Cardiac fibroblast (primary cell): ENCODE measurements at places on chromosomes 13 and 19.
A peak's percentile ranks its signal among the peaks of the same experiment; 100 is the strongest.

- no peak for DNase-seq
Observed at GRCh38 chr13:28967029-28967915, 147.1 kb downstream of the MTUS2 start.

DNA sequence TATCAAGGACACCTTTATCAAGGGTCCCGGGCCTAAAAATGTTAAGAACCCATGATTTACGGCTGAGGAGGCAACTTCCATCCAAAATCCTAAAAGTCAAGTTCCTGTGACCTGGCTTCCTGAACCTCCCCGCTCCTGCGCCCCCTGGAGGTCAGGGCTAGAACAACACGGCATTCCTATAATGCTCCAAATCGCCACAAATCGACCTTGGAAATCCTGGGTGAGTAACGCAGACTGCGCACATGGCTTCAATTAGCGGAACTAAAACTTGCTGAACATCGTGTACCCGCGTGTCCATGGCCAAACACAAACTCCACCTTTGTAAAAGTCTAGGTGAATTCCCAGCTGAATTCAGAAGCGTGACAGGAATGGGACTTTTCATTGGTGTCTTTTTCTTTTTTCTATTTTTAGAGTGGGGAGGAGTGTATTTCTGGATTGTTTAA is 4.3 kb upstream of the C5AR1 start:
- peak; percentile 79 for DNase-seq

- DNase-seq: peak; percentile 20
Observed at GRCh38 chr19:43469160-43469480, 3.7 kb upstream of the LYPD3 start.

DNA sequence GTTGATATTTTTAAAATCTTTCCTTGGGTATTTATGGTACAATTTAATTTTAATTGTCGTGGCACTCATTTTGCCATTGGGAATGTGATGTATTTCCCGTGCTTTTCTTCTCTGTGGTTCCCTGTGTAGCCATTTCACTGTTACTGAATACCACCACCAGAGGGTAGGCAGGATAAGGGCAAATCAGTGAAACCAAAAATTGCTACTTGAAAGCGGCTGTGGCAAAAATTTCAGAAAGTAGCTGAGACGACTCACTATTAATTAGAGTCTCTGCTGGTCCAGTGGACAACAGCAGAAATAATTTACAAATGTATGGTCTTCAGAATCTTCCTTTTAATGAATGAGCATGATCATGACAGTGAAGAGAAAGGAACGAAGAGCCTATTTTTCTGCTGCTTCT is 34.4 kb upstream of the MIR17HG start:
- peak; percentile 30 for DNase-seq

DNA sequence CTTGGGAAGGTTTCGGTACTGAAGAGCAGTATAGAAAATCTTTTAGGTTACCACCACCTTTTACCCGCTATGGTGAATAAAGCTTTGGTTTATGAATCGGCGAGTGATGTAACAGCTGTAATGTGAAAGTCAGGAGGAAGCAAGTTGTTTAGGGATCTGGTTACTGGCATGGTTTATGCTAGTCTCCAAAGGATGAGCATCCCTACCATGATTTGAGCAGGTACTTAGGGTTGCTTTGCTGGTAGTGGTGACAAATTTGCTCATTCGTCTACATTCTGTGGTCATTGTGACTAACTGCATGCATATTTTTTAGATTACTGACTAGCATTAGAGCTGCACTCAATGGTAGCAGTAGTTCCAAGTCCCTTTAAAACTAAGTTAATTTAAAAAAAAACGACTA is 104.1 kb downstream of the FRY start:
- peak; percentile 63 for DNase-seq

GRCh38 chr19:12075538-12076139 is 11.1 kb downstream of the ZNF844 start:
- no peak for DNase-seq

- DNase-seq: no peak
Observed at GRCh38 chr19:42095814-42096230, 19.9 kb downstream of the ZNF574 start.

DNA sequence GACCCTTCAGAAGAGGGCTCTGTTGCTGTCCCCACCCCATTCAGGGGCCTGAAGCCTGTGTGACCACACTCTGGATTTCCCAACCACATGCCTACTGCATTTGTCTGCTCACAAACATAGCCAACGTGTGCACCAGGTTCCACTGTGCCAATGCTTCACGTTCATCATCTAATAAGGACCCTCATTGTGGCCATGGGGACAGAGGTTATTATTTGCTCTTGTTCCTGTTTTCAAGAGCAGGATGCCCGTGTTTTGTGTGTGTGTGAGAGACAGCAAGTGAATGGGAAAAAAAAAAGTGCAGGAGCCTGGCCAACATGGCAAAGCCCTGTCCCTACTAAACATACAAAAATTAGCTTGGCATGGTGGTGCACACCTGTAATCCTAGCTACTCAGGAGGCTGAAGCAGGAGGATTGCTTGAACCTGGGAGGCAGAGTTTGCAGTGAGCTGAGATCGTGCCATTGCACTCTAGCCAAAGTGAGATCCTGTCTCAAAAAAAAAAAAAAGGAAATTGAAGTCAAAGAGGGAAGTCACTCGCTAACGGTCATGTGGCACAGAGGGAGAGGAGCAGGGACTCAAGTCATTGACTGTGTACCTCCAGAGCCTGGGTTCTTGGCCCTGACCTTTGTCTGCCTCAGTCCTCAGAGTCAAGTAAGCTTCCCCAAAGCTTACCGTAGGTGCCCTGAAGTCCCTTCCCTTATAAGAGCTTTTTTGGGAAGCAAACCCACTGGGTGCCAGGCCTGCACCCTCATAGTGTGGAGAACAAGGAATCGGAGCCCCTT is 6.9 kb downstream of the B3GNT8 start:
- DNase-seq: no peak

DNA sequence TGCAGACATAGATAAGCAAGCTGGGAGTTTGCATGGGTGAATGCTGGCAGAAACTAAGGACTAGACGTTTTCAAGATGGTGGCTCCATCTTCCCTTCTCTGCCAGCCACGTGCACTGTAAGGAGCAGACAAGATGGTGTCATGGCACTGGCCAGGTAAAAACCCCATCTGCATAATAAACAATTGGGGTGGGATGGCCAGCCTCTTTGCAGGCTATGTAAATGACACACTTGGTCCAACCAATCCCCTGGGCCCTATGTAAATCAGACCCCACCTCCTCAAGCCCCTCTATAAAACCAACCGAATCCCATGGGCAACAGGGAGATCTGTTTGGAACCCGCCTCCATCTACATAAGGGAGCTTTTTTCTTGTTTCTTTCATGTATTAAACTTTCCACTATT is 2.4 kb upstream of the OR7A5 start:
- no peak for DNase-seq

DNA sequence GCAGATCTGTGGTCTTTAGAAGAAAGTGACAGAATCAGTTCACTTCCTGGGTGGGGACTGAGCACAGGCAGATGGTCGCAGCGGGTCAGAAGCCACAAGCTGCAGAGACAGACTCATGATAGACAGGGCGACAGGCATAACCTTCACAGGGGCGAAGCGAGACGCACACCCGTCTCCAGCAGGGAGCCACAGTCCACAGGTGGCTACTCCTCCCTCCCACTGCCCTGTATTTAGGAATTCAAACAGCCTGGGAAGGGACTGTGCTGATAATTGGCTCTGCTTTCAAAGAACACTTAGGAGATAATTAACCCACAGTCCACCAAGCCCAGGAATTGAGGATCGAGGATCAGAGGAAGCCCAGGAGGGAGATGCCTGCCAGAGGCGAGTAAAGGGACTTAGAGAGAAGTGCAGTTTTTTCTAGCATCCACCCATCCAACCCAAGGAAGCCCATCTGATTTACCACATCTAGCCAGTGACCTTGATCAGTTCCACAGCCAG is 23.2 kb downstream of the RFX2 start:
- DNase-seq: no peak

DNA sequence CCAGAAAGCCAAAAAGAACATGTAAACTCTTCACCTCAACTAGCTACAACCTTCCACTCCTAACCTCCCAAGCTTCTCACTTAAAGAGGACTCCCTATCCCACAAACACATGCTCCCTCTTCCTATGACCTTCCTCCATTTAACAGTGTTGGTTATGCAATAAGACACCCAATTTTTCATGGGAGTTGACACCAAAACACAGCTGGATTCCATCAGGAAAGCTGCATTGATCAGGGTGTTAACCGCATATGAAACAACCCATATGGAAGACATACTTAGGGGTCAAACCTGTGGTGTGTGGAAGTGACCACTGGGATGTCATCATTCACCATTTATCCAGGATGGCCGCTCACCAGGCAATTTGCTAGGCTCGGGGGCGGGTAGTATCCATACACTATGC is 21.9 kb downstream of the ZNF473 start:
- no peak for DNase-seq

DNA sequence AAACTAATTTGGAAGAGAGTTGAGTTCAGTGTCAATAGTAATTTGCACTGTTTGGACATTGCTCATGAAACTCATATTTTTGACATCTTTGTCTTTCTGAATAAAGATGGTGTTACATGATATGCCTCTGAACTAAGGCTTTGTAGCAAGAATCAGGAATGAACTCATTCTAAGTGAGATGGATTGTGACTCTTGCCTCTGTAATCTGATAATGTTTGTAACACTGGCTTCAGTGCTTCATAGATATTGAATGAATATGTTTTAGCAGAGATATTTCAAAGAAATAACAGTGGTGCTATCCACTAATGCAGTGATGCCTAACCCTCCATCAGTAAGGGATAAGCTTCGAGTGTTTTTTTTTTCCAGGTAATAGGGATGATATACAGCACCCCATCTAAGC is 32.9 kb downstream of the TEX26 start:
- no peak for DNase-seq

GRCh38 chr13:79530270-79530669 is 49.3 kb downstream of the NDFIP2 start:
- no peak for DNase-seq

- DNase-seq: no peak
Observed at GRCh38 chr13:31038834-31039552, 106.5 kb downstream of the TEX26 start.

GRCh38 chr13:25973085-25973484 is 78.7 kb downstream of the SHISA2 start:
- DNase-seq: no peak

GRCh38 chr13:30792285-30793000 is 57.1 kb downstream of the ALOX5AP start:
- peak; percentile 92 for DNase-seq

GRCh38 chr13:114095486-114095885 is 36.9 kb downstream of the RASA3 start:
- no peak for DNase-seq

- no peak for DNase-seq
Observed at GRCh38 chr13:72911981-72912380, 130.0 kb downstream of the PIBF1 start.

DNA sequence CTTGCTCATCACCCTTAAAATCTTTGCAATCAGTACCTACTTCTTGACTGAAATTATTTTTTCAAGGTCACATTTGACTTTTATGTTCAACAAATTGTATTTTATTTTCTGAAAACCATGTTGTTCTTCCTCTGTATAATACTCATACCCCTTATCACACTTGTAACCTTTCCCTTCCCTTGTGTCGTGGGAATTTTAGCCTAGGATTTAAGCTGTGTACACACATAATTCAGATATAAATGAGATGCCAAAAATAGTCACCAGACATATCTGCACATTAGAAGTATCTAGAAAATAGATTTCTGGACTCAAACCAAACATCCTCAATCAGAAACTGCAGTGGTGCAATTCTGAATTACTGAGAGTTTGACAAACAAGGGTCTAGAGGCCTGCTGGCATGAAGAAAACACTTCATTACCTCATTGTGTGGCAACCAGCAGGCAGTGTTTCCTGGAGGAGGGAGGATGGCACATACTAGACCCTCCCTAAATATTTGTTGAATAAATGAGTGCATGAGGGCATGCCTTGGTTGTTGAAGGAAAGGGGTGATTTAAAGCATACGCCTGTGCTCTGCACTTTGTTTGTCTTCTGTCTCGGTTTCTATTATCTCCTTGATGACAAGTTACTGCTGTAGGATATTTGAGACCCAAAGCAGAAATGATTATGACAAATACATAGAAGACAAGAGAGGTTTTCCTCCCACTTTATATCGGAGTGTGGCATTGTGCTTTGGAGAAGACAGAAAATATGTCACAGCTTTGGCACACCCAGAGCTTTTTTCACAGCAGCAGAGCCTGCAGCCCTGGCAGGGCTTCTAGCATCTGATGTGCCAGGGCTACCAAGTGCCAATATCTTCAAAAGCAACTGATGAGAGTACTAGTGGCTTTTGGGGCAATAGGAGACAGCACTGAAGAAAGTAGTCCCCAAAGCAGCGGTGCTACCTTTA is 881.1 kb downstream of the PCDH9 start:
- peak; percentile 73 for DNase-seq

- DNase-seq: no peak
Observed at GRCh38 chr13:43326100-43326499, 302.7 kb downstream of the DNAJC15 start.

DNA sequence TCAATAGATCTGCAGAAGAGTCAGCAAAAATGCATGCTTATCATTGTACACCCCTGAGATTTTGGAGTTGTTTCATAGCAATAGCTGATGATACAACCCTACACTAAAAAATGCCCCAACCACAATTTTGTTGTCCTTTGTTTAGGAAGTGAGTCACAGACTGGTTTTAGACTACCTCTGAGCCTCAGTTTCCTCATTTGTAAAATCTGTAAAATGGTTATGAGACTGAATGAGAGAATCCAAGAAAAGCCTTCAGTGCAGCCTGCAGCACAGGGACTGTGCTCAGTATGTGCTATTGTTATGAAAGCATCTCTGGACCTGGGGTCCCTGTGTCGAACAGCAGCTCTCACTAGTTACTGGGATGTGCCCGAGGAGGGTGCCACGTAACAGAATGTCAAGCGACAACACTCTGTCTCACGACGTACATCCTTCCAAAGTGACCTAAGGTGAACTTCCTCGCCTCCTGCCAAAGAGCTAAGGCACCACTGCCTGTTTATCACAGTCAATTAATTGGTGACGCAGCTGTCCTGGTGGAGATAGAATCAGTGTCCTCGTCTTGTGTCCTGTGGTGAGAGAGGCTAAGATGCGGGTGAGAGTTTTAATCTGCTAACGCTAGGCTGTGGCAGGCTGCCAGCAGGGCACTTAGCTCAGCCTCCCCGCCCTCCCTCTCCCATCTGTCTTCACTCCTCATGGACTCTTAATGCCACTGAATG is 18.1 kb downstream of the DHRS12 start:
- DNase-seq: peak; percentile 40

DNA sequence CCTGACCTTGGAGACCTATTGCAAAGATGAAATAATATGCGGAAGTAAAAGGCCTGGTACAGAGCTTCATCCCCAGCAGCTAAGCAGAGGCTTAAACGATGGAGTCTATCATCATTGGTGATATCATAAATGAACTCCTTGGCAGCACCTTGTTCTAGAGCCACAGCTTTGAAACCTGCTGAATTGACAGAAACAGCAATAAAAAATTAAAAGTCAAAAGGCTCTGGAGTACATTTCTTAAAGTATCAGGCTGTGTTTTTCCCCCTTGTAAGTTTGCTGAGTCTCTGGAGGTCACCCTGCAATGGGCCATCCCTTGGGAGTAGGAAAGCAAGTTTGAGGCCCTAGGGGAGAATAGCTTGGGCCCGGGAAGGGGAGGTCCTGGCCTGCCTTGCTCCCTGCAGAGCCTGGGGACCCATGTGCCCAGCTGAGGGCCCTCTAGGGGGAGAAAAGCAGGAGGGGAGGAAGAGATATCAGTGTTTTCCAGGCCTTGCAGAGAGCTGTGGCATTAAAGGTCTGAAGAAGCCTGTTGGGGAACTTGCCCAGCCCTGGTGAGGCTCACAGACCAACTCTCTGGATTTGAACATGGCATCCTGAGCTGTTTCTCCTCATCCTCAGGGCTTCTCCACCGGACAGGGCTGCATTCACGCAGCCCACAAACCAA is 416.1 kb downstream of the ZNF536 start:
- DNase-seq: no peak
